Activated naive CD4-positive, alpha-beta T cell treated with anti-CD3 and anti-CD28 coated beads, Interleukin-2, amount 50 U/mL, for 72 hours (primary cell): ENCODE measurements at places on chromosomes 1 and 21.

- no peak for DNase-seq
These were observed 21.1 kb downstream of the ERG start for GRCh38 chr21:38477226-38477625.

DNA sequence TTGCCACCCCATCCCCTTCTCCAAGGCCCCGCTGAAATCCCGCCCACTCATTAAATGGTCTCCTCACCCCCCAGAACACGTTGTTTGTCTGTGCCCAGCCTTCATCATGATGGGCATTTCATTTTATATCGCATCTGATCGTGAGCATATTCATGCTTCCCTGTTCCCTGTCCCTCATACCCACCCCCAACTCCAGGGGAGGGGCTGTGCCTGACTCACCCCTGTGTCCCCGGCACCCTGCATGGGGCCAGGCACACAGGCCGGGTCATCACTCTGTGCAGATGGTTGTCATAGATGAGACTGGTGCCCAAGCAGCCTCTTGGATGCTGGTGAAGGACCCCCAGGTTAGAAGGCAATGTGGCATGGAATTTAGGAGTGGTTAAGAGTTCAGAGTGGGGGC, 11.0 kb downstream of the CAMK2N1 start:
- no peak for DNase-seq

GRCh38 chr1:18836654-18837053, 22.8 kb downstream of the TAS1R2 start:
- DNase-seq = no peak

DNA sequence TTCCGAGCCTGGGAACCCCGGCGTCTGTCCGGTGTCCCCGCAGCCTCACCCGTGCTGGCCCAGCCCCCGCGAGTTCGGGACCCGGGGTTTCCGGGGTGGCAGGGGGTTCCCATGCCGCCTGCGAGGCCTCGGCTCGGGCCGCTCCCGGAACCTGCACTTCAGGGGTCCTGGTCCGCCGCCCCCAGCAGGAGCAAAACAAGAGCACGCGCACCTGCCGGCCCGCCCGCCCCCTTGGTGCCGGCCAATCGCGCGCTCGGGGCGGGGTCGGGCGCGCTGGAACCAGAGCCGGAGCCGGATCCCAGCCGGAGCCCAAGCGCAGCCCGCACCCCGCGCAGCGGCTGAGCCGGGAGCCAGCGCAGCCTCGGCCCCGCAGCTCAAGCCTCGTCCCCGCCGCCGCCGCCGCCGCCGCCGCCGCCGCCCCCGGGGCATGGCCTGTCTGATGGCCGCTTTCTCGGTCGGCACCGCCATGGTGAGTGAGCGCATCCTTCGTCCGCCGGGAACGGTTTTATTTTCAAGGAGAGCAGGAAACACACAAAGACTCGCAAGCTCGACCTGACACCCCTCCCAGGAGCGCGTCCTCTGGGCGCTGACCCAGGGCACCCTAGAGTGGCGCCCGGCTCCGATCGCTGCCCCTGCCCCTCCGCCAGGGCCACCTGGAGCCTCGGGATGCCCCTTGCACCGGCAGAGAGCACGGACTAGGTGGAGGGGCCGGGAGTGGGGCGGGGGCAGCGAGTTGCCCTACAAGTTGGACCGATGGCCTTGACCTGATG, at the start of gene ABCG1:
TSS of gene ABCG1 (plus strand) at position 305 of the 770 bp plus-strand sequence. CDS start at position 428, 123 bp downstream.
- DNase-seq = peak; percentile 66

- DNase-seq = no peak
These were observed 25.6 kb downstream of the PPFIA4 start for GRCh38 chr1:203051841-203052324.

DNA sequence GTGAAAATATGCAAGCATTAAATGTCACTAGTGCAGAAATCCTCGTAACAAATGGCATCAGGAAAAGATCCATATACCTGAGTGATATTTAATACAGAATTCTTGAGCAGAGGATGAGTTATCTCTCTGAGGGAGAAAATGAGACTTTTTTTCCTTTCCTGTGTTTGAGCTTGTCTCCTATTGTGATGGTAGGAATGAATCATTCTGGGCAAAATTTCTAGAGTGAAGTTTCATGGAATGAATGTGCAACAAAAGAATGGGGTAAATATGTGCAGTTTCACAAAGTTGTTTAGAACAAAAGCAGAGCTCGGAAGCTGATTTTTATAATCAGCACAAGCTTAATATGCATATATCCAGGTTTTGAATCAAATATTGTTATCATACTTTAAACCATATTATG, 4.6 kb downstream of the CTPS1 start:
- no peak for DNase-seq

DNA sequence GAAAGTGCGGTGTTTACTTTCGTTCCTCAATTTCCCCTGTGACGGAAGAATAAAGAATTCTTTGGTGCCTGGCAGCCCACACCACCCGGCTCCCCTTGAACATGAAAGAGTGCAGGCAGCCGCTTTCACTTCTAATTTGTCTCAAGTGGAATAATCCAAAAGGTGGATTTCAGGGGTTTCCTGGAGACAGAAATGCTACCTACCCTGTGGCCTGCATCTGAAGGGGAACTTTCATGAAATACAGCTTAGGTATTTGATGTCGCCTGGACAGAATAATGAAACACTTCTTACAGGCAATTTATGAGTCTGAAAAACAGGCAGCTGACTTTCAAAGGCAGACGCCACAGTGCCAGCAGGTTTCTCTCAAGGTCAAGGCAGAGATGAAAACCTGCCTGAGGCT, 169.5 kb upstream of the USP24 start:
- no peak for DNase-seq

- no peak for DNase-seq
These were observed 5.0 kb upstream of the LRP8 start for GRCh38 chr1:53332833-53333232.

- DNase-seq = no peak
These were observed 47.4 kb upstream of the USP25 start for GRCh38 chr21:15682186-15682895.

DNA sequence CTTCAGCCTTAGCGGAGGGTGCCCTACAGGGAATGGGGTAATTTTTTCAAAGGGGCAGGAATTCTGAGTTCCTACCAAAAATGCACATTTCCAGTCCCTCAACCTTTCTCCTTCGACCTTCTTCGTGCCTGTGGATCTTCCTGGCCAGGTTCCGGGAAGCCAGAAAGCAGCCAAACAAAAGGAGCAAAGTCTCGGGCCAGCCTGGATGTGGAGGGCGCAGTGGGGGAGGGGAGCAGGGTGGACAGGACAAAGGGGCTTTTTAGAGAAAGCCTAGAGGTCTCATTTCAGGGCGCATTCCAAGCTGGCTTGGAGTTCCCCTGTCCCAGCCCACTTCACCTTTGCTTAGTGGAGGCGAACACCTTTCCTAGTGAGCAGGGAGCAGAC, 2.9 kb upstream of the INAVA start:
- no peak for DNase-seq

DNA sequence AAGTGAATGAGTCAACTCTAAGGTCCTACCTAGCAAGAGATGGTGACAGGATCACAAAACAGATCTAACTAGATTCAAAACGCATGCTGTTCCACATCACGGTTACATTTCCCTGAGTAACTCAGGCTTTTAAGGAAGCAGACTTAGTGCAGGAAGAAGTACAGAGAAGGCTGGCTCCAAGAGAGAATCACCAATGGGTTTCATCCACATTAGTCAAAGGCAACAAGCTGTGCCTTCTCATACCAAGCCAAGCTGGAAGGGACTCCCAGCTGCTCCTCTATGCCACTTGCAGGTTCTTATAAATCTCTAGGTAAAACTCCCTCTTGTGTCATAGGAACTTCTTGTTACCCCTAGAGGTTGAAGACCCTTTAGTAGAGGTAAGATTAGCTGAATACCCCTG, 109.0 kb downstream of the KCNH1 start:
- no peak for DNase-seq

- no peak for DNase-seq
These were observed 2.5 kb downstream of the S100A9 start for GRCh38 chr1:153360190-153360589.

GRCh38 chr1:18723206-18723605, 92.6 kb downstream of the PAX7 start:
- DNase-seq = no peak

GRCh38 chr21:33800753-33801423, 114.7 kb downstream of the ATP5PO start:
- DNase-seq = no peak

DNA sequence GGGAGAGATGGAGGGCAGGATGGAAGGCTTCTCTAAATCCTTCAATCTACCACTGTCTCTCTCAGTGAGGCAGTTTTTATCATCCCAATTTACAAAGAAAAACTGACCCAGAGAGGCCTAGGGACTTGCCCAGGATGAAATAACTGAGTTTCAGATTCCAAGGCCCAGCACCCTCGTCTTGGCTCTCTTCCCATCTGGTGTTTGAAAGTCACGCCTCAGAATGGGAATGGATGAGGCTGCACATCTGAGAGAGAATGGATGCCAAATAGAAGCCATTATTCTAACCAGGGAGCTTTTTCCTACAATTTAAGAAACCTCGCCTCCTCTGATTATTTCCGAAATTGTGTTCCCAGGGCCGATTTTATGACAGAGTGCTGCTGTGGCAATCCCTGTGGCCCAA, 10.6 kb upstream of the KCNN3 start:
- no peak for DNase-seq

GRCh38 chr1:18088077-18088594, 19.5 kb upstream of the IGSF21 start:
- DNase-seq = no peak

DNA sequence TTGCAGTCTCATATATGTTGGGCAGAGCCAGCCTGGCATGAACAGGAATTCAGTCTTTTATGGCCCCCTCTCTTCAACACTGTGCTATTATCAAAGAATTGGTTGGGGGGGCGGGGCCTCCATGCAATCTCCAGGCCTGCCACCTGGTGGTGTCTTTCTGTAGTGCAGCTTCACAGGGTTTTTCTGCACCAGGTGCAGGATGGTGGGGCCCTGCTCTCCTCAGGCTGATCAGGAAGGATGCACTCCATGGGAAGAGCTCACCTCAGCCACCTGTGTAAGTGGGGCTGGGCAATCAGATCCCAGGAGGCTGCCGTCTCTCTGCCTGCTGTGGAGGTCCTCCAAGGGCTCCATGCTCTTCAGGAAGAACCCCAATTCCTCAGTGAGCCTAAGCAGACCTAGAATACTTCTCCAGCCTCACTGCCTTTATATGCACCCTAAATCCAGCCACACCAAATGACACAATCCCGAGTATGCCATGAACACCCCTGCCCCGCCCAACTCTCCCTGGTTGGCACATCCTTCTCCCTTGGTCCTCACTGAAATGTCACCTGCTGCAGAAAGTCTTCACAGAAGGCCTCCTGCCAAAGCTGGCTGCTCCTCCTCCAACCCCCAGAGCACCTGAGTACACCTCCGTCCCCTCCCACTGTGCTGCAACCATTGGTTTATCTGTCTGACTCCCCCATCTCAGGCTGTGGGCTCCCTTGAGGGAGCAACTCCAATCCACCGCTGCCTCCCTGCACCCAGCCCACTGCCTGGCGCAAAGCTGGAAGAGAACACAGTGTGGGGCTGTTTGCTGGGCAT, 16.5 kb downstream of the STK40 start:
- DNase-seq = peak; percentile 92

- no peak for DNase-seq
These were observed 89.8 kb upstream of the ARHGAP29 start for GRCh38 chr1:94327001-94327690.

DNA sequence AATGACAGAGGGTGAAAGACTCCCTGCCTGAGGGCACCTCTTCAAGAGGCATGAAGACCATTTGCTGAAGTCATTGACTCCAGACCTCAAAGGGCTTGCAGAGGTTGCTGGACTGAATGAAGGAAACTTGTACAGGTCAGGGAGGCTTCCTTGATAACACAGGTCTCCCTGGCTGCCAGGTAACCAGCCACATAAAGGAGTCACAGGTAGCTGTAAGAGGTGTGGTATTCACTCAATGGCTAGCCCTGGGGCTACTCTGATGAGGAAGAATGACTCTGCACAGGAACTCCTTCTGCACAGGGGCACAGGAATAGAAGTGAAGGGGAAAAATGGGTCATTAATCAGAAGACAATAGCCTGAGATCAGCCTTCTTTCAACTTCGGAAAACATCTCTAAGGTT, 187.5 kb downstream of the LMX1A start:
- DNase-seq = no peak

DNA sequence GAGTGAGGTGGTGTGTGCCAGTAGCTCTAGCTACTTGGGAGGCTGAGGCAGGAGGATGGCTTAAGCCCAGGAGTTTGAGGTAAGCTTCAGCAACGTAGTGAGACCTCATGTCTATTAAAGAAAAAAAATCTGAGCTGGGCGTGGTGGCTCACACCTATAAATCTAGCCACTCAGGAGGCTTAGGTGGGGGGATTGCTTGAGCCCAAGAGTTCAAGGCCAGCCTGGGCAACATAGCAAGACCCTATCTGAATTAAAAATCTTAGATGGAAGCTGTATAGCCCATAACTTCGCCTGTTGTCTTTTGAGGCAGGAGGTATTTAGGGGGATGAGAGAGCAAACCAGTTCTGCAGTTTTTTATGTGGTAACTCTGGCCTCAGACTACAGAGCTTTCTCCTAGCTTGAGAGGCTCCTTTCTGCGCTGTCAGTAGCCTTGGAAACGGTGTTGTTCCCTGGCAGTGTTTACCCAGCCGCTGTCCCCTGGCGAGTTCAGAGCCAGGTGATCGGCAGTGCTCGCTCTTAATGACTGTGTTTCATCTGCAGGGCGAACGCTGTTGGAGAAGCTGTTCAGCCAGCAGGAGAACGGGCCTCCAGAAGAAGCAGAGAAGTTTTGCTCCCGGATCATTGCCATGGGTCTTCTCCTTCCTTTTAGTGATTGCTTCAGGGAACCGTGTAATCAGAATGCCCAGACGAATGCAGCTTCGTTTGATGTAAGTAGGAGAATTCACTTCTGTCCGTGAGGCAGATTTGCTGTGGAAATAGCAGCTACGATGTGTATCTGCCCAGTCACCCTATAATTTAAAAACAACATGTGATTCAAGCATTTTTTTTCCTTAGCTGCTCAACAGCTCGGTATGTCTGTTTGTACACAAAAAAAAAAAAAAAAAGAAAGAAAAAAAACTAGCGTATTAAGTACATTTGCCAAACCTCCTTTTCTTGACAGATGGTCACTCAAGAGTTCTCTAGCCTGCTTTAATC, 31.2 kb downstream of the FMN2 start:
- DNase-seq = no peak

DNA sequence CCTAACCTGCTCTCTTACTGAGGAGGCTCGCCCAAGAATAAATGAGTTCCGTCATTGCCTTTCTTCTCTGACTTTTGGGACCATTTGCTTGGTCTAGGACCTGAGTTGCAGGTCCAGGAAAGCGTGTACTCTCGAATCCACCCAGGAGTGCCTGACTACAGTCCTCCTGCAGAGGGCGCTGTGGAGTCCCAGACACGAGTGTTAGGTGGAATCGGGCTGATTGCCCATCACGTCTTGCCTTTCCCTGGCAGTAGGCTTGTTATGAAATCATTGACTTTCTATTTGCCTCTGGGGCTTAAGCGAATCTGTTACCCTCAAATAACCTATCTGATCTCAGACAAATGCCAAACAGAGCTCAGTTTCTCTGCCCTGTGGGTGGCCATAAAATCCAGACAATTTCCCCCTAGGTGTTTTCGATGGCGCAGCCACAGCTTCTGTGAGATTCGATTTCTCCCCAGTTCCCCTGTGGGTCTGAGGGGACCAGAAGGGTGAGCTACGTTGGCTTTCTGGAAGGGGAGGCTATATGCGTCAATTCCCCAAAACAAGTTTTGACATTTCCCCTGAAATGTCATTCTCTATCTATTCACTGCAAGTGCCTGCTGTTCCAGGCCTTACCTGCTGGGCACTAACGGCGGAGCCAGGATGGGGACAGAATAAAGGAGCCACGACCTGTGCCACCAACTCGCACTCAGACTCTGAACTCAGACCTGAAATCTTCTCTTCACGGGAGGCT, at the start of gene IL20:
TSS of gene IL20 (plus strand) at position 685 of the 733 bp plus-strand sequence. CDS start 230 bp downstream, outside the sequence.
- DNase-seq = peak; percentile 96
